ENCODE measurements at places on chromosomes 7 and 10.

DNA sequence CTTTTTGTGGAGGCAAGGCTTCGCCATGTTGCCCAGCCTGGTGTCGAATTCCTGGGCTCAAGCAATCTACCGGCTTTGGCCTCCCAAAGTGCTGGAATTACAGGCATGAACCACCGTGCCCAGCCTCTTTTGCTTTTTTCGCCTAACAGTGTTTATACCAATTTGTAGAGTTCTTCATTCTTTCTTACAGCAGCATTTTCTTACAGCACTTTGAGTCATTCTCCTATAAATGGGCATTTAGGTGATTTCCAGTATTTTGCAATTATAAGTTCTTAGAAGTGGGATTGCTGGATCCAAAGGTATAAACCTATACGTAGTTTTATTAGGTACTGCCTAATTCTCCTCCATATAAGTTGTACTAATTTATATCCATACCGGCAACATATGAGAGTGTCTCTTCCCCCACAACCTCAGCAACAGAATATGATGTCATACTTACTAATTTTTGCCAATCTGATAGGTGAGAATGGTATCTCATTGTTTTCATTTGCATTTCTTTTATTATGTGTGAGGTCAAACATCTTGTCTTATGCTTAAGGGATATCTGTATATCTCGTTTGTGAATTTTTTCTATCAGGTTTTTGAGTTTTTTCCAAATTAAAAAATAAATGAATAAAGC lies 39.1 kb downstream of the SUFU start:
- no peak for DNase-seq

GRCh38 chr7:29609162-29610037 lies 45.8 kb downstream of the PRR15 start:
- DNase-seq = no peak

DNA sequence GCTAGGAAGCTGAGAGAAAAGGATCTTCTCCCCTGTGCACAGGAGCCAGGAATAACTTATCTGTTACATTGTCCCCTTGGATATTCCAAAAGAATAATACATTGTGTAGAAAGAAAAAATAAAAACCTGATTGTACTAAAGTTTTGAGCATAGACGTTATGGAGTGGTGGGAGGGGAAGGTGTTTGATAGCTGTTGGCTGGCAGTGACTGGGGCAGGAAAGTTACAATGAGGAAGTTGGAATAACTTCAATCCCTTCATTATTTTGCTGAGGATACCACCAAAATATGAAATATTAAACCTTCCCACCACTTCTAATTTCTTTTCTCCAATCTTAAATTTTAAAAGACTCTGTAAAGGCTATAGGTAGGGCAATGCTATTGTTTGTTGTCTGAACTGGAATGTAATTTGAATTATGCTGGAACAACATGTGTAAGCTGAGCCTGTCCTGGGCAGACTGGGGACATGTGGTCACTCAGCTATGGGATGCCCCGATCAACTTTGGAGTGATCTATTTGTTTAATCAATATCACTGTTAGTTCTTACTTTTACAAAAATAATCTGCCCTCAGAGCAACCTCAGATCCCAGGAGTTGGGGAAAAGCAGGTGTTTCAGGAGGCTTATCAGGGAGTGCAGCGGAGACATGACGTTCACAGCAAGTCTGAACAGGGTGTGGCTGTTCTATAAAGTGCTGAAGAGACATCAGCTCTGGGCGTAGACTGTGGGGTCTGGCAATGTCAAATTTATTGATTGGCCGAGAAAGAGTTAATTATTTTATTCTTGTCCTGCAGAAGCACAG lies 20.8 kb downstream of the CYP3A43 start:
- no peak for DNase-seq

DNA sequence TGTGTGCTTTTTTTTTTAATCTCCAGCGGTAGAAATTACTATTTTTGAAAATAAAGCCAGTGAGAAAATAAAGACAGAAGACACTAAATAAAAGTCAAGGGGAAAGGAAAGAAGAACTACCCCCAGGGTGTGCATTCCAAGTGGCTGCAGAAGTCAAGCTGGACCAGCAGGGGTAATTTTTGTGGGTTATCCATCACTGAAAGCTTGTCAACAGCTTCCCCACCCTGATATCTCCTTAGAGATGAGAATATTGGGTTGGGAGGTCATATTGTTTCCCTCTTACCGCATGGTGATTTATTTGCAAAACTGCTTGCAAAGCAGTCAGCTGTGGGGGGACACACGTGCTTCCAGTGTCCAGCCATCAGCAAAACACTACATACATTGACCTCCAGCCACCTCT lies 46.4 kb downstream of the FAM107B start:
- no peak for DNase-seq

- no peak for DNase-seq
Measured at GRCh38 chr10:92001995-92002394, 78.4 kb downstream of the BTAF1 start.

GRCh38 chr7:2680792-2681490 lies 7.1 kb upstream of the AMZ1 start:
- DNase-seq = no peak

DNA sequence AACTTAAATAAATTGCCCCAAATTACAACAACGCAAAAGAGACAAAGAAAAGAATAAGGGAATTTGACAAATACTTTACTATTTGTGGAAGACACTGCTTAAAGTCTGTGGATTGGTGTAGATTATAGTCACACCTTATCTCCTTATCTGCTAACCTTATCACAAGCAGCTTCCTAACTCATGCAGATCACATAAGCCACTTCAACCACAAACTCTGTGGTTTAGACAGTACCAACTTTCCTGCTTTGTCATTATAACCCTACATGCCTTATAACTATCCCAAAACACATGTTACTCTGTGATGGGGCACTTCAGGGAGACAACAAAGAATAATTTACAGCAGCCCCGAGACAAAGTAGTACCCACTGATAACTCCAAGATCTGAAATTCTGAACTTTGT lies 41.5 kb upstream of the PPP3CB start:
- no peak for DNase-seq

- DNase-seq = no peak
Measured at GRCh38 chr7:31633894-31634494, 53.0 kb upstream of the PPP1R17 start.

Measured in C1 segment of cervical spinal cord (tissue), 14 donors.